ENCODE measurements at places on chromosomes 7 and 10.

GRCh38 chr10:77264107-77264506, 373.5 kb downstream of the KCNMA1 start:
- DNase-seq: no peak

DNA sequence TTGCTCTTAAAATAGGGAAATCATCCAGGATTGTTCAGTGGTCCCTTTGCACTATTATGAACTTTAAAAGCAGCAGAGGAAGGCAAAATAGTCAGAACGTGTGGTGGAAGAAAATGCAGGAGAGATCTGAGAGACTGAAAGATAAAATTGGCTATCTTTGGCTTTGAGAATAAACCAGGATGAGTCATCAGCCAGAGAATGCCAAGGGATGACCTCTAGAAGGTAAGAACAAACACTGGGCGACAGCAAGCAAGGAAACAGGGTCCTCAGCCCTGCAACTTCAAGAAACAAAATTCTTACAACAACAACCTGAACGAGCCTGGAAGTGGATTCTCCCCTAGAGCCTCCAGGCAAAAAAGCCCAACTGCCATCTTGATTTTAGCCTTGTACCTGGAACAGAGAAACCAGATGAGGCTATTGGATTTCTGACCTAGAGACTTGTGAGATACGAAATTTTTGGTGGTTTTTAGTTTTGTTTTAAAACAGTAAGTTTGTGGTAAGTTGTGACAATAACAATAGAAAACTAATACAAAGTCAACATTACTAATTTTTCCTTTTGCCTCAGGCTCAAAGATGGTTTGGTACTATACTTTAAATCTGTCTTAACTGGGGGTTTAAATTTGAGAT, 130.2 kb upstream of the CNTNAP2 start:
- no peak for DNase-seq

- peak; percentile 67 for DNase-seq
Observed at GRCh38 chr7:24573554-24574338, 494 bp downstream of the PALS2 start.

DNA sequence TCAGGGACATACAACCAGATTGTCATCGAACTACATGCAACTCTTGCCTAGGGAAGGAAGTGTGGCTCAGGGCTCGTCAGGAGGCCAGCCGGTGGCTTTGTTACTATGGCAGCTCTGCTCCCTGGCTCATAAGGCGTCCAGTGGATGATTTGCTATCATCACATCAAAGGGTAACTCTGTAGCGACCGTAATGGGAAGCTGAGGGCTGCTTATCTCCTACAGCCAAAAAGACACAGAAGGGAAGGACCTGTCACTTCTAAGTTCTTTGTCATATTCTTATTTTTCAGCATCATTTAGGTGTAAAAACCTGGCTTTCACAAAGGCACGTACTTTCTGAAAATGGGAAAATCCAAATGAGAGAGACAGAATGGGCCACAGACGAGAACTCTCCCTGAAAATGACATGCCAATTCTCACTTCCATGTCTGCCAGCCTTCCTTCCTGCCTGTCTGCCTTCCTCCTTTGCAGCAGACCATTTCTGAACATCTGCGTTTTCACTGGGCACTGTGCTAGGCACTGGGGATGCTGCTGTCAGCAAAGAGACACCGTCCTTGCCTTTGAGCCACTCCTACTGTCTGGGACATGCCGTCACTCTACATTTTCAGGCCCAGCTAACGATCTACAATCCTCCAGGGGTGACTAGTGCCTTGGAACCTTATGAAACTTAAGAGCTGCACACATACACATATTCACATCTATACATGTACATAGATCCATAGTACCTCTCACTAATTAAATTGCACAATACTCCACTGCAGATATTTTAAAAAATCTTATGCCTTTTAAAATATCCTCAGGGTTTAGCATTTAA, 26.9 kb downstream of the ENKUR start:
- DNase-seq: no peak

DNA sequence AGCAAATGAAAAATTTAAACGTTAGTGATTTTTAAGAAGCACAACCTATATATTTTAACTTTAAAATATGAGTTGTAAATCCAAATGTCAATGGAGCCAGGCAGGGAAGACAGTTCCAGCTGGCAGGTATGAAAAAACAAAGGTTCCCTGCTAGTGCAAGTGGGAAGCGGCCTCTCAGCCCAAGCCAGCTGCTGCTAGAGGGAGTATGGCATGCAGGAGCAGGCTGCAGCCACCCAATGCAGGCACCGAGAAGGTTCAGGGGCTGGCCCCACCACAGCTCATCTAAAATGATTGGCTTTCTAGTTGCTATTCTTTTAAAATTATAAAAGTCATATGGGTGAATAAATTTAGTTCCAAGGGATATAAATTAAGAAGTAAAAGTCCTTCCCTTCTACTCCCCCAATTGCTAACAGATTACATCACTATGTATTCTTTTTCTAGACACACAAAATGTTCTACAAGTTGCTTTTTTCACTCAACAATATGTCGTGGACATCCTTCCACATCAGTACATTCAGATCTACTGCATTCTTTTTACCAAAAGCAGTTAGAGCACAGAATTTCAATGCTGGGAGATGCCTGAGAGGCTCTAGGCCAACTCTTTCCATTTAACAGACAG, 69.3 kb downstream of the SGMS1 start:
- no peak for DNase-seq

- DNase-seq: no peak
Observed at GRCh38 chr10:83849150-83849549, 290.2 kb upstream of the GHITM start.

GRCh38 chr10:89615824-89616223, 29.2 kb downstream of the PANK1 start:
- peak; percentile 9 for DNase-seq

DNA sequence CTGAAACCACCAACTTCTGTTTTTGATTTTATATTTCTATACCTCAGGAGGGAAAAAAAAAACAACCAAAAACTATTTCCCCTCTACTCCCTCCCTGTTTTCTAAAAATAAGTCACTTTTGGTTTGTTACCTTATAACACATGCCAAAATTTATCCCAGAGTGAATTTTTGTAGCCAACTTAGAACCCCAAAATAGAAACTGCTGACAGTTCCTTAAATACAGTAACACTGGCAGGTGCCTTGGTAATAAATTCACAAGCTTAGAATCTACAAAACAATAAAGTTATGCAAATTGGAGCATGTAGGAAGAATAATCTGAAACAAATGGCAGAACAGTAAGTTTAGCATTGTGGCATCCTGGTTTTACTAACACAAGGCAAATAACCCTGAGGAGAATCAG, 165.0 kb upstream of the HDAC9 start:
- no peak for DNase-seq

- no peak for DNase-seq
Observed at GRCh38 chr7:8353991-8354390, 79.4 kb upstream of the NXPH1 start.

DNA sequence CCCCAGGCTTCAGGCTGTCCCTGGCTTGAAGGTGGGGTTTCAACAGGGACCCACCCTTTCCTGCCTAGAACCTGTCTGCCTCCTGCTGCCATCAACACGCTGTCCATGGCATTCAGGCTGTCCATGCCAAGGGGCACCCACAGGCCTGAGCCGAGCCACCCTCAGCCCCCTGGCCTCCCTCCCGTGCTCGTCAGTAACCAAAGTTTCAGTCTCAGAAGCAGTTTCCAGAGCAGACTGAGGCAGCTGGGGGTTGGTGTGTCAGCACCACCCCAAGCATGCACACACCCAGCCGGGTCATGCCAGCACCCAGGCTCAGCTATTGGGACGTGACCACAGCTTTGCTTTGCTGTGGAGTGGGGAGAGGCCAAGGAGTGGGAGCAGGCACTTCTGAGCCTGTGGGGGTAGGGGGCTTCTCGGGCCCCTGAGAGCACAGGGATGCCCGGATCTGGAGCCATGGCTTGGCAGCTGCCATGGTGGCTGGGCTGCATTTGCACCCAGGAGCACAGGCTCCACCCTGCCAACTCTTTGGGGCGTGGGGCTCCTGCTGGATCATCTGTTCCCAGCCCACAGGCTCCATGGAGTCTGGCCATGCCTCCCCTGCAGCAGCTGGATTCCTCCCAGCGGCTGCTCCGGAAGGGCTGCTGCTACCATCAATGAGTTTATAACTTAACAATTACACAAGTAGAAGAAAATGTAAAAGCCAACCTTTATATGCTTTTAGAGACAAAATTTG, 314.5 kb upstream of the SEMA3C start:
- peak; percentile 23 for DNase-seq

DNA sequence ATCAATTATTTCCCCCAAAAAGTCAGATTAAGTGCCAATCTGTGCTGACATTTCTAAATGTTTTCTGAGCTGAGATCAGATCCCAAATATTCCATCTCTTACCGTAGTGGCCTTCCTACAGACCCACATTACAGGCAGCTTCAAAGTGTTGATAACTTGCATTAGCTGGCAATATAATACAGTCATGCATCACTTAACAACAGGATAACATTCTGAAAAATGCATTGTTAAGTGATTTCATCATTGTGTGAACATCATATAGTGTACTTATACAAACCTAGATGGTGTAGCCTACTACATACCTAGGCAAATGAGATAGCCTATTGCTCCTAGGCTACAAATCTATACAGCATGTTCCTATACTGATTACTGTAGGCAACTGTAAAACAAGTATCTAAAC, 22.4 kb downstream of the SLC25A13 start:
- no peak for DNase-seq

- DNase-seq: no peak
Observed at GRCh38 chr7:2965301-2965700, 78.4 kb downstream of the CARD11 start.

DNA sequence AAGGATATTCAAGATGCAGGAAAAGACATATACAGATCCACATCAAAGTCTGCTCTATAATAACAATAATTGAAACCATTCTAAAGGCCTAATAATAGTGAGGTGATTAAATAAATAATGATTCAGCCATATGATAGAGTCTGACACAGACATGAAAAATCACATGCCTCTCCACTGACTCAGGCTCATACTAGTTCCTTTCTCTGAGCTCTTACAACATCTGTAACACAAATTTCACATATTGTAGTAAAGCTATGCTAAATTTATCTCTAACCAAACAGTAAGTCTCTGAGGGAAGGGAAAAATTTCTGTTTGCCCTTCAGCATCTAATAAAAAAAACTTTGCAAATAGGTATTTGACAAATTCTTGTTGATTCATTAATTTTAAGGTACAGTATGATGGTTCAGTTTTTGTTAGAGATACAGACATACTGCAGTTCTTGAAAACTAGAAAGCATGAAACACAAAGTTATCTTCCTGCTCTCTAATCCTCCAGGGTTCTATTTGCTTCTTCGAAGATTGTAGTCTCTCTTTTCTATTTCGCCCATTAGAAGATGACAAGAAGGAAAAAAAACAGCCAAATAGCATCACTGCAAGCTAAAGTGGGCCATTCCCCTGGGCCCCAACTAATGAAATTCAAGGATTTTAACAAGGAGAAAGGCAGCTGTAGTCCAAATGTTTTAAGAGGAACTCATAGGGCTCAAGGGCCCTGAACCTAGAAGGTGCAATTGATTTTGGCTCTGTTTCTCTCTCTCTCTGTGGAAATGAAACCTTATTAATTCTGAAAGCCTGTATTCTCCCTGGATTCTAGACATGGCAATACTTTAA, 53.9 kb downstream of the CUBN start:
- peak; percentile 36 for DNase-seq

- no peak for DNase-seq
Observed at GRCh38 chr10:21724020-21724589, 190.1 kb downstream of the MLLT10 start.

DNA sequence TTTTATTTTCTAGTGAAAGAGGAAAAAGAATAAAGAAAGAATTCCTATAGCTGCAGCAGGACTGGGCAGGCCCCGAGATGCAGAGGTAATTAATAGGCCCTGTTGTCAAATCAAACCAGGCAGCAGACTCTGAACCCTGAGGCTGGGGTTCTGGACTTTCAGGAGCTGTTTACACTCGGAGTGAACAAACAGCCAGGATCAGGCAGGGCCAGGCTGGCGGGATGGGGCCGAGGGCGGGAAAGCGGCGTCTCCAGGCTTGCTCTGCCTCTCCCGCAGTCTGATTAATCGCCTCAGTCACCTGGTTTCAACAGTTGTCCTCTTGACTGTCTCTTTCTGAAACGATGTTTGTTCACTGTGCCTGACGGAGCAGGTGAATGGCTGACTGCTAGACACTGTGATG, 675.4 kb upstream of the FOXK1 start:
- DNase-seq: no peak

GRCh38 chr7:108135446-108136190, 5.5 kb upstream of the LAMB4 start:
- DNase-seq: no peak

DNA sequence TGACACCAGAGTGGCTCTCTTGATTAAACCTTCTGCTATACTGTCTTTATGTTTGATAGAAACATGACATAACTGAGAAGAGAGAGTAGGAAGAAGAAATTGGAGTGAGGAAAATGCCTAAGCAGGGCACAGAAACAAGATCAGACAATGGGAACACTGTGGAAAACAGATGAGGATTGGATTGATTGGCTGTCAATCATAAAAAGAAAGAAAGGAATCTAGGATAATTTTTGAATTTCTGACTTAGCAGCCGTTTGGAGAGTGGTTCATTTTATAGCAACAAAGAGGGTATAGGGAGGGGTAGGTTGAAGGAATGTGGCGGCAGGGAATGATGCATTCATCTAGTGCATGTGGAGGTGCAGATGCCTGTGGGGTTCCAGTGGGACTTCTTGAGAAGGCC, 7.8 kb downstream of the TEX47 start:
- no peak for DNase-seq

DNA sequence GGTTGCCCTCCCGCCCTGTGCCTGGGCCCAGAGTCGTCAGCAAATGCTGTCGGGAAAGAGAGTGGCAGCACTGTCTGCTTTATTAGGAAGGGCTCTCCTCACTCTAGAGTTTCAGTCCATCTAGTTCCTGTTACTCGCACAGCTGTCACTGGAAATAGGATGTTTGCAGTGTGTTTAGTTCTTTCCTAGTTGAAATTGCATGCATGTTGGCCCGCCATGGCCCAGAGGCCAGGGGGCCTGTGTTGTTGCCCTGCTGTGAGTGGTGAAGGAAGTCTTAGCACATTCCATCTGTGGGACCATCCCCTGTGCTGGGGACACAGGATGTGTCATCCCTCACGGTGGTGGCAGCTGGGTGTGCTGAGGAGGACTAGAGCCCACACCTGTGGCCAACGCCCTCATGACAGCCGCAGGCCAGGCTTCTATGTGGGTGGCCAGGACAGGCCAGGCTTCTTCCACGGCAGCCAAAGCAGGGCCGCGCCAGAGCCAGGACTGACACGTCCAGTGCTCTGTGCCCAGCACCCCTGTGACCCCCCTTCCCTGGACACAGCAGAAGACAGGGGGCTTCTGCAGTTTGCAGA, 45.4 kb downstream of the ZNF467 start:
- no peak for DNase-seq

DNA sequence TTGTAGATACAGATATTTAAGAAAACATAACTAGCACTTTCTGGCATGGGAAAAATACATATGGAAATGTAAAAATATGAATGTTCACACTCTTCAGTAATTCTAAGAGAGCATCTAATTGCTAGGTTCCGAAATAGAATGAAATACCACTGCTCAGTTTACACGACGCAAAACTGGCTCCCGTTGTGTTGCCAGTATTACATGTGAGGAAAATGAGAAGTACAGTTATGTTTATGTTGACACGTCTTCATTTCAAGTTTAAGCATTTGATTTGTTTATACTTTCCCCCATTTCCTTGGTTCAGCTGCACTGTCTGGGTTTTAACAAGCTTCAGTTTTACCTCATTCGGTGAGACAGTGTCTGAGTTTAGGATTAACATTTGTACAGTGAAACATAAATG, 275.8 kb upstream of the SEMA3D start:
- DNase-seq: no peak

- DNase-seq: no peak
Observed at GRCh38 chr7:155884225-155885166, 72.2 kb upstream of the SHH start.
